Right lobe of liver (tissue), 6 donors: ENCODE measurements at places on chromosomes 4 and X. TPM values are rescaled to one million over a fixed set of nuclear protein-coding genes. Genes with fewer than 3 reads are reported as not detected.

Gene AMBN
- total RNA-seq, result not detected

Gene GABRA4
- total RNA-seq, result not detected

Gene TXK
- 0.62 TPM for total RNA-seq

Gene PRPS1
- 38.6 TPM for total RNA-seq

Gene ADH1C
- total RNA-seq, result 684 TPM

Gene ARHGAP6
- total RNA-seq, result 0.38 TPM

Gene PRSS12
- 0.37 TPM for total RNA-seq

GRCh38 chr4:116272336-116272735 is 813.0 kb downstream of the TRAM1L1 start:
- H3K4me1 ChIP-seq, result no peaks in the 10 kb centered on the region
- no peak for DNase-seq
- no peaks in the 10 kb centered on the region for H3K36me3 ChIP-seq

- no peak overlapping the region for H3K27ac ChIP-seq
- no peak for DNase-seq
- H3K4me1 ChIP-seq, result no peaks in the 10 kb centered on the region
- no peak overlapping the region for H3K4me3 ChIP-seq
Measured at GRCh38 chrX:129793604-129794191, 13.9 kb downstream of the SASH3 start.

DNA sequence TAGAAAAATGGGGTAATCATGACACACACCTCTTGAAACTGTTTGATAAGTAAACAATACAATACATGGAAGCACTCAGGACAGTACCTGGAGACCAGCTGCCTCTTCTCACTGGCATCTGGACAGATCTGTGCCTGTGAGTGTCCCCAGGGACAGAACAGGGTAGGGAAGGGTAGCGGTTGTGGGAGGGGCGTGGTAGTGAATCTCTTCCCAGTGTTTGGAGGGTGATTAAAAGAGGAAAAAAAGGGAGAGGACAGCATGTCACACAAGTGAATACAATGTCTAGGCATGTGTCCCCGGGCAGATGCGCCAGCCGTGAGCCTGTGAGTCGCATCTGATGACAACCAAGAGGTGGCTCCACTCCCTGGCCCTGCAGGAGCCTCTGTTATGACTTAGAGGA is 138.8 kb upstream of the MSX1 start:
- no peaks in the 10 kb centered on the region for H3K36me3 ChIP-seq
- H3K27me3 ChIP-seq, result no peaks in the 10 kb centered on the region
- no peaks in the 10 kb centered on the region for H3K4me1 ChIP-seq
- no peak overlapping the region for H3K27ac ChIP-seq
- no peak overlapping the region for H3K4me3 ChIP-seq

GRCh38 chr4:136150046-136150445 is 1382.2 kb downstream of the PCDH18 start:
- no peak overlapping the region for H3K27ac ChIP-seq
- no peaks in the 10 kb centered on the region for H3K4me1 ChIP-seq
- H3K36me3 ChIP-seq, result no peaks in the 10 kb centered on the region
- DNase-seq, result no peak
- no peak overlapping the region for H3K4me3 ChIP-seq
- no peaks in the 10 kb centered on the region for H3K27me3 ChIP-seq

DNA sequence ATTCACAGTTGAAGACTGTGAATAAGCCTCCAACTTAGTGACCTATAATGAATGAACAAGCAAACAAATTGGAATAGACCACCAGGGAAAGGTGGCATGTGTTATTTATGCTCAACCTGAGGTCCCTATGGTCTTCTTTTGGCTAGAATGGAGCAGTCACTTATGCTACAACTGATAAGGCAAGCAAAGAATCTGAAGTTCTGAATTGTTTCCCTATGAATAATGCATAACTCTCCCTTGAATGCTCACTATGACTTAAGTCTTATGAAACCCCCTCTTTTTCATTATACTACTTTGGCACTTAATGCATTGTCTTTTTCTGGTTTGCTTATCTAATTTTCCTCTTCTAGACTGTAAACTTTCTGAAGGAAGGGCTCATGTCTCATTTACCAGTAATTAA is 2.6 kb downstream of the GIMD1 start:
- no peaks in the 10 kb centered on the region for H3K4me1 ChIP-seq
- peaks cover 2% of the 10 kb centered on the region for H3K27me3 ChIP-seq
- H3K27ac ChIP-seq, result no peak overlapping the region

DNA sequence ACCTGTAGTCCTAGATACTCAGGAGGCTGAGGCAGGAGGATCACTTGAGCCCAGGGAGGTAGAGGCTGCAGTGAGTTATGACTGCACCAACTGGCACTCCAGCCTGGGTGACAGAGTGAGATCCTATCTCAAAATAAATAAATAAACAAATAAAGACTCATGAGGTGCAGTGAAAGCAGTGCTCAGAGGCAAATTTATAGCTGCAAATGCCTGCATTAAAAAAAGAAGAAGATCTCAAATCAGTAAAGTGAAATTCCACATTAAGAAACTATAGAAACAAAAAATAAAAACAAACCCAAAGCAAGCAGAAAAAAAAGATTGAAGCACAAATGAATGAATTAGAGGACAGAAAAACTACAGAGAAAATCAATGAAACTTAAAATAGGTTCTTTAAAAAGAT is 22.5 kb upstream of the HSD17B13 start:
- H3K4me1 ChIP-seq, result no peaks in the 10 kb centered on the region
- H3K4me3 ChIP-seq, result no peak overlapping the region
- no peak for DNase-seq
- no peaks in the 10 kb centered on the region for H3K27me3 ChIP-seq

DNA sequence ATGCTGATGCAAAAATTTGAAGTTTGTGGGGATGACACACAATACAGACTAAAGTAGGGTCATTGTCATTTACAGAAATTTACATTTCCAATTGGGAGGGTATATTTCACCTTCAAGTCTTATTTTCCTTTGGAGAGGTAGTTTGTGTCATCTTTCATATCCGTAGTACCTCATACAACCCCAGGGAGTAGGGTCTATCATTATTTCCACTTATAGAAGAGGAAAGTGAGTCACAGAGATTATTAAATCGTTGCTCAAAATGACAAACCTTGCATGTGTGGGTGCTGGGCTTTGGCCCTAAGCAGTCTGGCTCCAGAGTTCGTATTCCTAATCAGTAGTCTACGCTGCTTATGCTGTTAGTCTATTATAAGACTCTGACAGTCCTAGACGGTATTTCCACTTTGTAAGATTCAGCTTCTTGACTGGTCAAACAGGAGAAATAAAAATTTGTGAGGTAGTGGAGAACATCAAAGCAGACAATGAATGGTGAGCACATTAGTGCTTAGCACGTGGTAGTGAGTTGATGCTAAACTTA is 516.5 kb downstream of the PCDH7 start:
- no peak overlapping the region for H3K4me3 ChIP-seq
- H3K4me1 ChIP-seq, result no peaks in the 10 kb centered on the region
- DNase-seq, result no peak
- H3K36me3 ChIP-seq, result no peaks in the 10 kb centered on the region
- H3K27me3 ChIP-seq, result no peaks in the 10 kb centered on the region

DNA sequence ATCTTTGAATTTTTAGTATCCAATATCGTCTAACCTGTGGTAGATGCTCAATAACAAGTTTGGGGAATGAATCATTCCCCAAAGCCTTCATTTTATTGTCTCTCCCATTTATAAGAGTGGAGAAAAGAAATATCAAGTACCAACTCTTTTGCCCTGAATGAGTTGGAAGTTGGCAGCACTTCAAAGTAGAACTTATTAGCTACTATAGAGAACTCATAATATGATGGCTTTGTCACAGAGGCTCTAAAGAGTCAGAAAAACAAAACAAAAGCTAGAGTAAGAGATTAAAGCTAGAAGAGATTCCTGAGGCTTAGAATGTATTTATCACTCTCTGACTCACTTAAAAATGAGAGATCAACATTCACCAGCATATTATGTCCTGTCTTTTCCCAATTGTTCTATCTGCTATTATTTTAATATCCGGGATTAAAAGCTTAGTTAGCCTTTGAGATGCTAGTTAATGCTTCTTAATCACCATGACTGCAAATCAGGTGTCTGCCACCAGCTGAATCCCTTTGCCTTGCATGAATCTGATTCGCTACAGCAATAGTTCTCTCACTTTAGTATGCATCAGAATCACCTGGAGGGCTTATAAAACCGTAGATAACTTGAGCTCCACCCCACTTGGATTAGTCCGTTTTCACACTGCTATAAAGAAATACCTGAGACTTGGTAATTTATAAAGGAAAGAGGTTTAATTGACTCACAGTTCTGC is 77.9 kb downstream of the PALLD start:
- H3K27me3 ChIP-seq, result no peaks in the 10 kb centered on the region
- H3K36me3 ChIP-seq, result no peaks in the 10 kb centered on the region
- DNase-seq, result no peak
- no peak overlapping the region for H3K27ac ChIP-seq

GRCh38 chrX:9438933-9439494 is 25.8 kb upstream of the TBL1X start:
- no peak overlapping the region for H3K4me3 ChIP-seq
- no peaks in the 10 kb centered on the region for H3K36me3 ChIP-seq
- DNase-seq, result no peak
- no peaks in the 10 kb centered on the region for H3K27me3 ChIP-seq

GRCh38 chr4:124596816-124597215 is 115.7 kb downstream of the ANKRD50 start:
- H3K4me1 ChIP-seq, result no peaks in the 10 kb centered on the region
- no peak for DNase-seq
- no peak overlapping the region for H3K4me3 ChIP-seq

- no peak overlapping the region for H3K4me3 ChIP-seq
- no peak for DNase-seq
- no peak overlapping the region for H3K27ac ChIP-seq
Measured at GRCh38 chrX:104084534-104085277, 8.7 kb upstream of the TMSB15C start.

DNA sequence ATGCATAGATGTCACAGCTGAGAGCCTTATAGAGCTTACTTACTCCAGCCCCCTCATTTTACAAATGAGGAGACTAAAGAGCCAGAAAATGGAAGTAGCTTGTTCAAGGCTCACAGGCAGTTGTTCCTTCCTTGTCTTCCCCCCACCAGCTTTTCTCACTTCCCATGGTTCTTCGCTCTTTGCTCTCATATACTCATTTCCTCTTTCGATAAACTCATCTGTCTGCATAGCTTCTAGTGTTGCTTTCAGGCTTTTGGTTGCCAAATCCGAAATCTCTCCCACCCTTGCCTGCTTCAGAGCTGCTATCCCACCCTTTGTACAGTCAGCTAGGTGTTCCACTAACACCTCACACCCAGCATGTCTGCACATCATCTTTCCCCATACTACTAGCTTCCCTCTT is 25.0 kb upstream of the GJB1 start:
- no peak overlapping the region for H3K27ac ChIP-seq
- no peaks in the 10 kb centered on the region for H3K36me3 ChIP-seq
- no peak for DNase-seq
- no peak overlapping the region for H3K4me3 ChIP-seq
- no peaks in the 10 kb centered on the region for H3K4me1 ChIP-seq

DNA sequence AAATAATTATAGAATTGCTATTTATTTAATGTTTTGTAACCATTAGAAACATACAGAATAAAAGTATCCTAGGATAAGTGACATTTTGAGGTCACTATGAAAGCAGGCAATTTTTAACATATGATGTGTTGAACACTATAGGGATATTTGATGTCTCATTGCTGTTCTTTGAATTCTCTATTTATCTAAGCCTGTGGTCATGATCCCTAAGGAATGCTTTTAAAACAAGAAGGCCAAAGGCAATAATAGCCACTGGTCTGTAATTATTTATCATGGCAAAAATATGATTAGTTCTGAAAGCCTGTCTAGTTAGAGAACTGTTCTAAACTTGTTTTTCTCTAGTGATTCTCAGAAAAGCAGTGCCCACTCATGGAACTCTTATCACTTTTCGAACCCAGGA is 186.6 kb downstream of the RPA4 start:
- H3K4me3 ChIP-seq, result no peak overlapping the region
- no peak for DNase-seq
- H3K4me1 ChIP-seq, result no peaks in the 10 kb centered on the region
- no peaks in the 10 kb centered on the region for H3K36me3 ChIP-seq
- H3K27ac ChIP-seq, result no peak overlapping the region

GRCh38 chr4:89303177-89303576 is 4.4 kb downstream of the GPRIN3 start:
- no peaks in the 10 kb centered on the region for H3K27me3 ChIP-seq
- peaks cover 10% of the 10 kb centered on the region for H3K4me1 ChIP-seq
- no peaks in the 10 kb centered on the region for H3K36me3 ChIP-seq
- no peak overlapping the region for H3K4me3 ChIP-seq
- no peak overlapping the region for H3K27ac ChIP-seq

DNA sequence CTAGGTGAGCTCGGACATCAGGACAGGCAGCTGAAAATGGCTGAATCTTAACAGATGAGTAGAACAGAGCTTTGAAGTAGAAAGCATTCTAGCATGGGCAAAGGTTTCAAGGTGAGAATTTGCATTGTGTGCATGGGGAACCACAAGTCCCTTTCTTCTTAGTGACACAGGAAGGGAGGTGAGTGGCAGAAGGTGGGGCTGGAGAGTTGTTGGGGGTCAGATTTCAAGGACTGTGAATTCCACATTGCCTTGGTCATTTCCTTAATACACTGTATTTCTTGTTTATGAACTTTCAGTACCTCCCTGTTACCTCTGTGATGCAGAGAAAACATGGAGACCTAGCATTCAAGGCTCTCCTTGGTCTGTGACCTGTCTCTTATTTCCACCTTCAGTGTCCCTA is 4.1 kb downstream of the APEX2 start:
- no peak for DNase-seq
- H3K27ac ChIP-seq, result no peak overlapping the region
- peaks cover 15% of the 10 kb centered on the region for H3K4me1 ChIP-seq
- no peak overlapping the region for H3K4me3 ChIP-seq

GRCh38 chr4:86530183-86530582 is 63.9 kb upstream of the PTPN13 start:
- H3K27me3 ChIP-seq, result no peaks in the 10 kb centered on the region
- no peak overlapping the region for H3K27ac ChIP-seq
- DNase-seq, result no peak
- no peaks in the 10 kb centered on the region for H3K4me1 ChIP-seq

- no peaks in the 10 kb centered on the region for H3K4me1 ChIP-seq
- no peak for DNase-seq
- H3K27me3 ChIP-seq, result no peaks in the 10 kb centered on the region
Measured at GRCh38 chrX:84475101-84475500, 27.2 kb downstream of the HDX start.

- DNase-seq, result no peak
- no peak overlapping the region for H3K4me3 ChIP-seq
- no peaks in the 10 kb centered on the region for H3K36me3 ChIP-seq
- H3K27ac ChIP-seq, result no peak overlapping the region
- no peaks in the 10 kb centered on the region for H3K4me1 ChIP-seq
Measured at GRCh38 chrX:147828719-147829118, 83.0 kb upstream of the FMR1 start.

DNA sequence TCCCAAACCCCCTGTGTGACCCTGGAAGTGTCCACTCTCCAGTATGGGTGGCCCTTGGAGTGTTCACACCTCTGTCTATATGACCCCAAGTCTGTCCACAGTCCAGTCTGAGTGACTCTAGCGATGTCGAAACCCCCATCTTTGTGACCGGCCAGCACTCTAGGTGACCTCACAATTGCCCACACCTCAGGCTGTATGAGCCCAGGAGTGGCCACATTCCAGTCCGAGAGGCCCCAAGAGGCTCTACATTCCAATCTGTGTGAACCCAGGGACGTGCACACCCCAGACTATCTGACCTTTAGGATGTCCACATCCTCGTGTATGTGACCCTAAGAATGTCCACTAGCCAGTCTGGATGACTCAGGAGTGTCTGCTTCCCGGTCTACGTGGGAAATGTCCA is 7.3 kb upstream of the GLOD5 start:
- no peak for DNase-seq
- H3K36me3 ChIP-seq, result no peaks in the 10 kb centered on the region
- no peaks in the 10 kb centered on the region for H3K27me3 ChIP-seq

GRCh38 chrX:8897259-8897658 is 96.1 kb upstream of the FAM9A start:
- no peak for DNase-seq
- no peaks in the 10 kb centered on the region for H3K36me3 ChIP-seq
- no peak overlapping the region for H3K4me3 ChIP-seq
- no peaks in the 10 kb centered on the region for H3K4me1 ChIP-seq
